ENCODE measurements at places on chromosomes 2 and 18. TPM values are rescaled to one million over a fixed set of nuclear protein-coding genes. Genes with fewer than 3 reads are reported as not detected.

The GLB1L gene
- total RNA-seq: 7.0 TPM

The KIAA2012 gene
- total RNA-seq: not detected

The WNT10A gene
- total RNA-seq: 0.18 TPM

The HOXD11 gene
- total RNA-seq: 7.5 TPM

The DDX1 gene
- total RNA-seq: 123 TPM

All from A549 treated with CORT108297 at 1 μM for 4 hours (cell line).